Fibroblast of skin of right biceps (primary cell): ENCODE measurements at places on chromosomes 2 and 18.

DNA sequence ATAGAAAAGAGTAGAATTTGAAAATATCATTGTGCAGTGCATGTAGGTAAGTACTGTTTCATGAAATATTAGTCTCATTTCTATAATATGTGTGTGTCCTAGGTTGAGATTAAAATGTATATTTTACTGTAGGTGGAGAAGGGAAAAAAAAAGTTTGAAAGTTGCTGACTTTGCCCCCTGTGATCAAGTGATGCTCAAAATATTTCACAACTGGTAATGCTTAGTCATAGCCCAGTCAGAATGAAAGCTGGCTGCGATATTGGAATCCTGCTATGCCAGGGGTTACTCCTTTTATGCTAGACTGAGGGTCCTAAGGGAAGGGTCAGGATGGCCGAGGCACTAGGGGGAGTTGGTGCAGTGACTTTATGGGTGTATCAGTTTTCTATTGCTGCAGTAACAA lies 19.5 kb upstream of the CFAP36 start:
- DNase-seq, result peak; percentile 57

DNA sequence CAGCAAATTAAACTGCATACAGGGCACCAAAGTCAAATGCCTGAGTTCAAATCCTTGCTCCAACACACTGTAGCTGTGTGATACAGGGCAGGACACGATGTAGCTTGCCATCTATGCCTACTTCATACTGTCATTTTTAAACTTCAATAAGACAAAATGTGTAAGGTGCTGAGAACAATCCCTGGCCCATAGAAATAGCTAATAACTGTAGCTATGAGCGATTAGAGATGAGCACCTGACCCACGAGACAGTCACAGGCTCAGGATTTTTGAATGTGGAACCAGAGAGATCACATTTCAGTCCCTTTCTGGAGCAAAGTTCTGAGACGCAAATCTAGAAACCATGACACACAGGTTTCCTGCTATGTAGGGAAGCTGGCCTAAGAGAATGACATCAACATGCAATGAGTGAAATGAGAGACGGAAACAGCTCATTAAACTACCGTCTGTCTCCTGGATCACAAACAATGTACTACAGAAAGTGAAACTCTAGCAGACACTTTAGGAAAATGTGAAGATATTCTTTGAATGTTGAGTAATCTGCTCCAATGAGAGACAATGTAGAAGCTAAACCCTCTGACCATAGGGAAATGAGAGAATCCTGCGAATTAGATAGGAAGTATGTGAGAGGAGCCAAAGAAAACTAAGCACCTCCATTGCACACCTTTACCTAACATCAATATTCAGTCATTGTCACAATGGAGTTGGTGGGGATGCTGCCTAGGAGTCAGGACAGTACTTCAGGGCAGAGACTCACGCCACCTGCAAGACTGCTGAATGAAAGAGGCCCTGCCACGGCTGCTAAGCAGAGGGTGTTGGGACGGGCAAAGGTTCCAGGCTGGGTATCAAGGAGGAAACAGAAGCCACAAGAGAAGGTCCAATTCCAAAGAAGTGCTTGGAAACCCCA lies 25.5 kb downstream of the B4GALT6 start:
- DNase-seq, result peak; percentile 18

GRCh38 chr2:153387203-153387602 lies 91.4 kb downstream of the RPRM start:
- DNase-seq, result no peak

DNA sequence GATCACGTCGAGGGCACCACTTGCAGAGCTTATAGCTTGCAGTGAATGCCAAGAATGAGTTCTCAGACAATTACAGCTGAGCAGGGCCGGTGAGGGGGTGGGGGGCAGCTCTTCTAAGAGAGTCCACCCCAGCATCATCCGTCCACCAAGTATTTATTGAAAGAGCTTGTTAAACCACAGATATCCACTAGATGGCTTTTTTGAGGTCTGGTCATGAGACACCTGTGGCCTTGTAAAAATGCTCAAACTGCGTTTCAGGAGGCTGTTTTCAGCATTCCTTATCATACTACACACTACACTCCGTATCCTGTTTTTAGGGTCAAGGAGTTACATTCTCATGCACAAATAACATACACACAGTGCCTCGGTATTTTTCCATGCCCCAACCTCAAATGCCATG lies 51.5 kb downstream of the DNAJC10 start:
- peak; percentile 22 for DNase-seq

DNA sequence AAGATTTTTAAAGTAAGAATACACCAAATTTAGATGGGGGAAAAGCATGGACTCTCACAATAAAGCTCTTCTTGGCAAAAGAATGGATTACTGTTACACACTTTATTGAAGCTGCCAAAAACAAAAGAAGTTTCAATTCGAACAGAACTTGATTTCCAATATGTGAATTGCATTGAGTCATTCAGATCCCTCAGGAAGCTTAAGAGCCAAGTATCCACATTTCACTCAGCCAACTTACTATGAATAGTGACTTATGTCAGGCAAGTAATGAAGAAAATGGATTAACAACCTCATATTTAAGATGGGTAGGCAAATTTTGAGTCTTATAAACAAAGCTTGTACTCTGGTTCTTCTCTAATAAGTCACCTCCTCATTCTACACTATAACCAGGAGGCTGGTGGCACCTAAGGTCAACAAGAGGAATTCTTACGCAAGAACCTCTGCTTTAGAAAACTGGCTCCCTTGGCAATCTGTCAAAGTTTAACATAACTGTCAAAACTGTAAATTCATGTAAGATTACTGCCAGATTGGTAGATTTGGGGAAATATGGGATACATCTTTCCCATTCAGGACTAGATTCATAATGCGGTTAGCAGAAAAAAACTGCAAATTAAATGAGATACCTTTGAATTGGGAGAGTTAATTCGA lies 6.0 kb downstream of the HADHA start:
- DNase-seq, result no peak

- peak; percentile 12 for DNase-seq
Measured at GRCh38 chr2:188159484-188159883, 132.2 kb upstream of the GULP1 start.

GRCh38 chr2:97751752-97752151 lies 38.4 kb downstream of the ZAP70 start:
- peak; percentile 26 for DNase-seq
